Activated CD4-positive, alpha-beta T cell treated with anti-CD3 and anti-CD28 coated beads, Interleukin-2, amount 10 ng/mL, durations not matched to agents 24 days and 14 days (primary cell): ENCODE measurements at places on chromosomes 2 and 18.
A peak's percentile ranks its signal among the peaks of the same experiment; 100 is the strongest.

DNA sequence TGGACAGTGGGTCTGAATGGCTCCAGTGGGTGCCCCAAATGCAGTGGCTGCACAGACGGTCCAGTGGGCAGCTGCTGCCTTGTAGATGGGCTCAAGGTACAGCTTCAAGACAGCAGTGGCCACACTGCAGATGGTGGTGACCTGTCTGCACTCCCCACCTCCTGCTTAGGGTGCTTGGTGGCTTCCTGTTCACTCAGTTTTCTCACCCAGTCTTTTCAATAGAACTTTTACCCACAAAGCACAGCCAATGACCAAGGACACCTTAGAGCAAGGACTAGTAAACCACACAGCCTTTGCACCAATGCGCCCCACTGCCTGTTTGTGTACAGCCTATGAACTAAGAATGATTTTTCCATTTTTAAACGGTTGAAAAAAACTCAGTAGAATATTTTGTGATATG is 34.9 kb downstream of the MEX3C start:
- DNase-seq: peak; percentile 54

- peak; percentile 78 for DNase-seq
Measured at GRCh38 chr2:7037340-7038333, 120.4 kb downstream of the RNF144A start.

DNA sequence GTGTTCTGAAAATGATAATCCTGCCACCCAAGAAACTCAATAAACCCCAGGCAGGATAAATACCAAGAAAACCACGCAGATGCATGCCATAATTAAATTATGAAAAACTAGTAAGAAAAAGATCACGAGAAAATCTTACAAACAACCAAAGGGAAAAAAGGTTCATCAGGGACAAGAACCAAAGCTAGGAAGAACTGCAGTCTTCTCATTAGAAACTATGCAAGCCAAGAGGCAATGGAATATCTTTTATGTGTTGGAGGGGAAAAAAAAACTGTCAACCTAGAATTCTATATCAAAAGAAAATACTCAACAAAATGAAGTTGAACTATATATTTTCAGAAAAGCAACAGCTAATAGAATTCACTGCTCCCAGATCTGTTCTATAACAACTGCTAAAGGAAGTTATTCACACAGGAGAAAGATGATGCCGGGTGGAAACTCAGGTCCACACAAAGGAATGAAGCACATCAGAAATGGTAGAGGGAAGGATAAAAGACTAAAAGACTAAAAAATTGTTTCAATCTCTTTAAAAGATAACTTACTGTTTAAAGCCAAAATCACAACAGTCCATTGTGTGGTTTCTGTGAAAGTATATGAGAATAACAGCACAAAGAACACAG is 55.0 kb downstream of the NDUFA10 start:
- DNase-seq: no peak

GRCh38 chr2:28387082-28387960 is 5.3 kb upstream of the FOSL2 start:
- DNase-seq: no peak

DNA sequence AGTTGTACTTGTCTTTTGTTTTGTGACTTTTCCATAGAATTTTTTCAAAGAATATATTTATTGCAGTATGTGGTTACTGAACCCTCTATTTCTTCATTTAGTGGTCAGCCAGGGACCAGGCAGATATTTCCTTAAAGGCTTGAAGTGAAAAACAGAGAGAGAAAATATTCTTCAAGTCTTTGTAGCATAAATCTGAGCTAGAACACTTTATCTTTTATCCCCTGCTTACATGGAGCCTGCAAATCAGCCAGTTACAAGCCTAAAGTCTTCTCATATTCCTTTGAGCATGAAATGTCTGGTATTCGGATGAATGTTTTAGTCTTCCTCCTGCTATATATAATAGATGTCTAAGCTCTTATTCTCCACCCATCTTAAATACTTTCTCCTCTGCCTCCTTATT is 1557.5 kb upstream of the ACVR2A start:
- no peak for DNase-seq

DNA sequence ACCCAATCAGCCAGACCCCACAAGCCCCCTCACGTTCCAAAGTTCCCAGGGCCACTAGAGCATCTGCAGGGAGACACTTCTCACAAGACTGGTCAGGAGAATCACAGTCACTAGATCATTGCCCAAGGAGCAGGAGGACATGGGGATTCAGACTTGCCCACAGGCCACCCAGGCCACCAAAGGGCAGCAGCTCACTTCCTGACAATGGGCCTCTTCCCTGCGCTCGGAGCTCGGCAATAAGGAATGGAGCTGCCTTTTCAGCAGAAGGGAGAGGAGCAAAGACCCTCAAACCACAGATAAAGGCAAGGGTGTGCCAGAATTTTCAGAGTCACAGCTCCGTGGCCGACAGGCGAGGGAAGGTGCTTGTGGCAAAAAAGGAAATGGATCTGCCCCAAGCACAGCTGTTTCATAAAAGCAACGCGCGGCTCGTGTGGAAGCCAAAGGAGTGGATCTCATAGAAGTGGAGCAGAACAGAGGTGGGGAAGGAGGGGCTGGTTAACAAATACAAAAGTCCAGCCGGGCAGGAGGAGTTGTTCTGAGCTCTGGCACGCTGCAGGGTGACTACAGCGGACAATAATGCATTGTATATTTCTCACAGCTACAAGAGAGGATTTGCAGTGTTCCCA is 72.1 kb downstream of the EDAR start:
- DNase-seq: no peak

GRCh38 chr2:27807476-27807875 is 36.0 kb downstream of the MRPL33 start:
- peak; percentile 57 for DNase-seq

DNA sequence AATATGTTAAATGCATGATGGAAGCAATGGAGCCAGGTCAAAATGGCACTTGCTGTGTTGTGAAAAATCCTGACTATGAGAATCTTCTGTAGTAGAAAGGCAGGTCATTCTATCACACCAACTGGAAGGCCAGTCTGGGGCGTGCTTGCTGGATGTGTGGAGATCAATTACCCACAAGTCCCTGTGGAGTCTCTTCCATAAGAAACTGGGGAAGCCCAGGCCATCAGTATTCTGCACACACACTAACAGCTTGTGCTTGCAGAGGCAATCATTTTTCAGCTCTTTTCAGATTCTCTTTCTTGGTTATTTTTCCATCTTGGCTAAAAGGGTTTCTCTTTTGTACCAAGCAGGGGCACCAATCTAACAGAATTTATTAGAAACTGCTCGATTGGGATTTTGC is 190.8 kb downstream of the SLC8A1 start:
- no peak for DNase-seq

DNA sequence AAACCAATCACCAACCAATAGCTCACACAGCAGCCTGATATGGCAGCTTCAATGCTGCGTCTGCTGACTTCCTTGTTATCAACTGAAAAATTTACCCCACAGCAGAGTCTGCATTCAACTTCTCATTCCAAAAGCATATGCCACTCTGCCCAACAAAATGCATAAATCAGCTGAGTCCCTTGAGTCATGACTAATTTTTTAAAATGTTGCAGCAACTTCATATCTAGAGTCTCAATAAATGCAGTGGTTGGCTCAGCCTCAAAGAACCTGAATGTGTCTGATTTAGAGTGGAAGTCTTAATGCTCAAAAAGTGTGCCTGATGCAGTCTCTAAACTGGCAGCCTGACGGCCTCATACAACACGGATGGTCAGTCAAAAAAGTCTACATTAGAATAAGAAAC is 46.5 kb downstream of the FARSB start:
- DNase-seq: no peak

GRCh38 chr2:33770023-33770422 is 170.9 kb upstream of the FAM98A start:
- no peak for DNase-seq

GRCh38 chr2:104952976-104953375 is 84.9 kb upstream of the MRPS9 start:
- no peak for DNase-seq

- DNase-seq: no peak
Measured at GRCh38 chr2:134722728-134723127, 3.9 kb upstream of the TMEM163 start.

DNA sequence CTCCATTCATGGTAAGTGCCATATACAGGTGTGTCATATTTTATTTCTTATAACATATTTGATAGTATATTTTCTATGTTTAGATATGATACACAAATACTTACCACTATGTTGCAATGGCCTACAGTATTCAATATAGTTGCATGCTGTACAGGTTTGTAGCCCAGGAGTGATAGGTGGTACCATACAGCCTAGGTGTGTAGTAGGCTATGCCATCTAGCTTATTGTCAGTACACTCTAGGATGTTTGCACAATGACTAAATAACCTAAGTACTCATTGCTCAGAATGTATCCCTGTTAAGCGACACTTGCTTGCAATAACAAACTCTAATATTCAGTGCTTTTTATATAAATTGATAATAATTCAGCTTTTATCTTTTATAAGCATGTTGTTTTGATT is 563.1 kb upstream of the LINC00305 start:
- DNase-seq: no peak

DNA sequence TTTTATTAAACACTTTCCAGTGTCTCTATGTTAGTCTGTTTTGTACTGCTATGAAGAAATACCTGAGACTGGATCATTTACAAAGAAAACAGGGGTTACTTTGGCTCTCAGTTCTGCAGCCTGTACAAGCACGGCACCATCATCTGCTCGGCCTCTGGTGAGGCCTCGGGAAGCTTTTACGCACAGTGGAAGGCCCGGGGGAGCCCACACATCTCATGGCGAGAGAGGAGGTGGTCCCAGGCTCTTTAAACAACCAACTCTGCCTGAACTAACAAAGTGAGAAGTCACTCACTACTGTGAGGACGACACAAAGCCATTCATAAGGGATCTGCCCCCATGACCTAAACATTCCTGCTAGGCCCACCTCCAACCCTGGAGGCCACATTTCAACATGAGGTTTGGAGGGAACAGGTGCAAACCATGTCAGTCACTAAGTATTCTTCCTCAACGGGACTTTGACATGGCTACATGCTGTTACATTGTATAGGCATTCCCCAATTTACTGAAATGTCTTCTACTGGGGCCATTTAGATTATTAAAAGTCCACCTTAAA is 26.1 kb downstream of the CYB5A start:
- no peak for DNase-seq

- DNase-seq: no peak
Measured at GRCh38 chr2:120855855-120856405, 120.3 kb downstream of the GLI2 start.

GRCh38 chr2:216596236-216596979 is 36.8 kb upstream of the IGFBP2 start:
- no peak for DNase-seq

DNA sequence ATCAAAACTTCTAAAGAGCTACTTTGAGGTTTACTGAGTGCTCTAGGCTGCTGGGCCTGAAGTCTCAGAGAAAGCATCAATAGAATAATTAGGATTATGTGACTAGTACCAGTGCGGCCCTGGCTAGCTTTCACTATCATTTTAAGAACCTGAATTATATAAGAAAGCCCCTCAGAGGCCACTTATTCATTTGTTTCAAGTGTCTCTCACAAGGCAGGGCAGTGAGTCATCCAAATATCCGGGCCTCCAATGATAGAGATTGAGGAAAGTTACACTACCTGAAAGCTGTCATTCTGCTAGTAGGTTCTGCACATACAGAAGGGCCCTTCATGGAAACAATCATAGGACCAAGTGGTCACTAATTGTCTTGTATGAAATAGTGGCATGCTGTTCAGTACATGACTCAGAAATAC is 193.1 kb downstream of the L3MBTL4 start:
- DNase-seq: no peak

GRCh38 chr2:58364098-58364497 is 123.0 kb upstream of the FANCL start:
- DNase-seq: no peak

DNA sequence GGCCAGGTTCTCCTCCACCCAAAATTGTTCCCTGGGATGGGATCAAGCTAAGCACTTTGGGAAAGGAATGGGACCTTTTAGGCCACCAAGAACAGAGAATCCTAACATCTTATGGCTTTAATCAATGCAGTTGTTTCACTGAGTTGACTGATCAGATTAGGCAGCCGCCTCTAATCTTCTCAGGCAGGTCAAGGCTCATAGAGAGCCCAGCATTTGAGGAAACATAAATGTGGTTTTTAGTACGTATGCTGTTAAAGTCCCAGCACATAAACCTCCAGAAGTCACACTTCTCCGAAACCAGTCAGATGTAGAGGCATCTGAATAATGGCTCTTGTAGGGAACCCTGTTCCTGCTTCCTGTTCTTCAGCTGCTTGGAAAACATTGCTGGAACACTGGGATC is 99.5 kb upstream of the RMDN2 start:
- no peak for DNase-seq

- no peak for DNase-seq
Measured at GRCh38 chr18:50839341-50839740, 19.5 kb upstream of the MRO start.

GRCh38 chr18:8478968-8479370 is 130.3 kb upstream of the RAB12 start:
- DNase-seq: no peak

DNA sequence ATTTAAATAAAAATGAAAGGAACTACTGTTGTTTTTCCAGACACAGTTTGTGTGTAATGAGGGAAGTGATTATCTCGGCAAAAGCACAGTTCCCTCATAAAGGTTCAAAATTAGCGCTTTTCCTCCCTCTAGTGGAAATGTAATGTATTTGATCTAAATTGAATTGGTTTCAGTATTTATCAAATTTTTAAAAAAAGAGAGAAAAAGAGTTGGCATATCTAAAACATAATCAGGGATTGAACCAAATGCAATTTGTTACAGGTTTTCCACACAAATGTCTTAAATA is 37.5 kb downstream of the CMPK2 start:
- DNase-seq: no peak

- no peak for DNase-seq
Measured at GRCh38 chr2:218271865-218272530, 1.7 kb downstream of the PNKD start.

GRCh38 chr2:96665083-96665569 is 22.6 kb downstream of the FER1L5 start:
- no peak for DNase-seq

GRCh38 chr18:7417727-7418126 is 149.4 kb upstream of the PTPRM start:
- no peak for DNase-seq

DNA sequence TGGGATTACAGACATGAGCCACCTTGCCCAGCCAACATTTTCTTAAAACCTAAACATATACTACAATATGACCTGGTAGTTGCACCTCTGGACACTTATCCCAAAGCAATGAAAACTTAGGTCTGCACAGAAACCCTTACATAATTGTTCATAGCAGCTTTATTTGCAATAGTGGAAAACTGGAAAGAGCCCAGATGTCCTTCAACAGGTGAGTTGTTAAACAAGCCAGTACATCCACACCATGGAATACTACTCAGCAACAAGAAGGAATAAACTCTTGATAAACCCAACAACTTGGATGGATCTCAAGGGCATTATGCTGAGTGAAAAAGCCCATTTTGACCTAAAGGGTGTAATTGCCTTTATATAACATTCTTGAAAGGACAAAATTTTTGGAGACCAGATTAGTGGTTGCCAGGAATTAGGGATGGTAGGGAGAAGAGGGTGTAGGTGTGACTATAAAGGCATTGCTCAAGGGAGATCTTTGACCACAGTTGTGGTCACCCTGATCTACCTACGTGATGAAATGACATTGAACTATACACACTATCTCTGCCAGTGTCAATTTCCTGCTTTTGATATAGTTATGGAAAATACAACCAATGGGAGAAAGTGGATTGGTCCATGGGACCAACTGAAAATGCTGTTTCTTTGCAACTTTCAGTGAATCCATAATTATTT is 11.9 kb upstream of the AMMECR1L start:
- DNase-seq: no peak

- peak; percentile 25 for DNase-seq
Measured at GRCh38 chr2:2046497-2046896, 284.6 kb downstream of the MYT1L start.
